Dorsolateral prefrontal cortex (tissue), 122 donors: ENCODE measurements at places on chromosomes 4 and X. TPM values are rescaled to one million over a fixed set of nuclear protein-coding genes. Genes with fewer than 3 reads are reported as not detected.

YY2 gene
- total RNA-seq: 2.3 TPM

ADH7 gene
- total RNA-seq: not detected

ENAM gene
- not detected for total RNA-seq

GPAT3 gene
- 4.7 TPM for total RNA-seq

TMPRSS11D gene
- not detected for total RNA-seq

CENPVL2 gene
- not detected for total RNA-seq

KLF8 gene
- 12.5 TPM for total RNA-seq

KLHL4 gene
- 24.5 TPM for total RNA-seq

COL25A1 gene
- 2.4 TPM for total RNA-seq

SPOCK3 gene
- 105 TPM for total RNA-seq

LDOC1 gene
- 65.5 TPM for total RNA-seq

APLN gene
- 15.6 TPM for total RNA-seq

DNA sequence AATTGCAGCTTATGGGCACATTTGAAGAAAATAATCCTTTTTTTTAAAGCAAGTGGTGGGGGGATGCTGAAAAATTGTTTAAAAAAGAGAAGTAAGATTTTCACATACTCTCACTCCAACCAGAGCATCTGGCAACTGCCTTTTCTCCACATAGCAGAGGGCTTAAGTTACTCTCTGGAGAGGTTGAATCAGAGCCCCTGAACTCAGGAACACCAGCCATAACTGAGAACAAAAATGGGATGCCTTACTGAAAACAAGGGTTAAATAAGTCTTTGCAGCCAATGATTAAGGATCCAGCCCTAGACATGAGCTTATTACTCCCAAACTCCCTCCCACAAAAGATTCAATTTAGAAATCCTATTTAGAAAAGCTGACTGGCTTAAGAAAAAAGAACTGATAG, 27.5 kb downstream of the CASK start:
- DNase-seq: no peak

DNA sequence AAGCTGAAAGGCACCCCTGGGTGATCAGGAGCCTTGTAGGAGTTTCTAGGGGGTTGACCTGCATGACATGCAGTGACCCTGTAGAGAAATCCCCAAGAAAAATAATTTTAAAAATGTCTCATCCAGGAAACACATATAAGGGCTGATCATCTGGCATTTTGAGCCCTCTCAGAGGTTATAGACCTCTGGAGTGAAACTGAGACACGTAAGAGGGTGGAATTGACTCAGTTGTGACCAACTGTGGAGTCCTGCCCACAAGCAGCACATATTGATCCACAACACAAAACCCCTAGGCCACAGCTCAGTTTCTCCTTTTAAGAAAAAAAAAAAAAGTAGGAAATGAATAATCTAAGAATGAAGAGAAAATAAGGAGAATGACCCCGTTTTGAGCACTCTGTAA, 32.5 kb upstream of the MTMR8 start:
- DNase-seq: no peak

GRCh38 chr4:173088144-173088543, 80.5 kb upstream of the GALNT7 start:
- DNase-seq: no peak

DNA sequence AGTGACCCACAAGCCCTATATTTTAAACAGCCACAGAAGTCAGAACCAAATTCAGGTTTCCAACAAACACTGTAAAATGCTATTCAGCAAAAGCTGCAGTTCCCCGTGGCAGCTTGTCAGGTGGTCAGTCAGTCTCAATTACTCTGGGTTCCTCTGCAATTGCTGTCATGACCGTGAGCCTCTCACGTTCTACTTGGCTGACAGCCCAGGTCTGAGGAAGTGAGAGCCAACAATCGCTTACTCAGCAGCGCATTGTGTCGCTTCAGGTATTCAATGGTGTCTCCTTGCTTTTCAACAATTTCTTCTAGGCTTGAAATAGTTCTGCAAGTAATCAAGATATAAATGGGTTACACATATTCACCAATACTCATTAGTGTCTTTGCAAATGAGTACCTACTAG, 25.8 kb downstream of the TRIM75 start:
- DNase-seq: no peak

- no peak for DNase-seq
These were observed 132.1 kb upstream of the LDB2 start for GRCh38 chr4:17030543-17030942.

GRCh38 chr4:183255487-183255886, 64.6 kb downstream of the CLDN22 start:
- DNase-seq: no peak

GRCh38 chr4:8735236-8736089, 136.2 kb downstream of the HMX1 start:
- DNase-seq: no peak

DNA sequence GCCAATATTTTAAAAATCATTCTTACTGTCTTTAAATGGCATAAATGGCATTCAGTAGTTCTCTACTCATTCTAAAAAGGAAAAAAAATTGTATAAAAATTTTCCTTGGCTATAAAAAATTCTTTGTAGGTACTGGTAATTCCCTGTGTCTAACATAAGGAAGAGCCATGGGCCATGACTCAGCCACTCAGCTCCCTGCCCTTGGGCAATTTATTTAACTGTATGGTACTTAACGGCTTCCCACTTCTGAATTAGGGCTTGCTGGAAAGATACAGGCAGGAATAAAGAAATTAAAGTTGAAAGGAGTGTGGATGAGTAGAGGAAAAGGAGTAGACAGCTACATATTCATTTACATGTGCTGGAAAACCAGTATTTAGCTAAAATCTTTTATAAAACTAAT, 30.6 kb downstream of the ABHD18 start:
- no peak for DNase-seq

- no peak for DNase-seq
These were observed 5.1 kb downstream of the DGKQ start for GRCh38 chr4:968221-968620.

- no peak for DNase-seq
These were observed 161.2 kb downstream of the STK32B start for GRCh38 chr4:5212255-5213013.

DNA sequence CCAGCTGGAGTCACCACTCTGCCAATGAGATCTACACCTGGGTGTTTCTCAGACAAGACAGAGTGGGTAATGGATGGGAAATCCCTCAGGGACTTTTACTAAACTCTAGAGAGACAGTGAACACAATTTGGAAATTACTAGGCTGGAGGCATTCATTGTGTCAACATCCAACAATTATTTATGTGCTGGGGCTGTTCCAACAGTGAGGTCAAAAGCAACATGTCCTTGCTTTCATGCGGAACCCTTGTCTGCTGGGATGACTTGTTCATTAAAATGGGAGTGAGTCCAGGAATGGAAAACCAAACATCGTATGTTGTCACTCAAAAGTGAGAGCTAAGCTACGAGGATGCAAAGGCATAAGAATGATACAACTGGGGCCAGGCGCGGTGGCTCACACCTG, 54.0 kb downstream of the DRD5 start:
- no peak for DNase-seq

- no peak for DNase-seq
These were observed 693.6 kb upstream of the HS3ST1 start for GRCh38 chr4:12122316-12122715.

GRCh38 chr4:58749206-58749605, 1639.0 kb upstream of the IGFBP7 start:
- DNase-seq: no peak

DNA sequence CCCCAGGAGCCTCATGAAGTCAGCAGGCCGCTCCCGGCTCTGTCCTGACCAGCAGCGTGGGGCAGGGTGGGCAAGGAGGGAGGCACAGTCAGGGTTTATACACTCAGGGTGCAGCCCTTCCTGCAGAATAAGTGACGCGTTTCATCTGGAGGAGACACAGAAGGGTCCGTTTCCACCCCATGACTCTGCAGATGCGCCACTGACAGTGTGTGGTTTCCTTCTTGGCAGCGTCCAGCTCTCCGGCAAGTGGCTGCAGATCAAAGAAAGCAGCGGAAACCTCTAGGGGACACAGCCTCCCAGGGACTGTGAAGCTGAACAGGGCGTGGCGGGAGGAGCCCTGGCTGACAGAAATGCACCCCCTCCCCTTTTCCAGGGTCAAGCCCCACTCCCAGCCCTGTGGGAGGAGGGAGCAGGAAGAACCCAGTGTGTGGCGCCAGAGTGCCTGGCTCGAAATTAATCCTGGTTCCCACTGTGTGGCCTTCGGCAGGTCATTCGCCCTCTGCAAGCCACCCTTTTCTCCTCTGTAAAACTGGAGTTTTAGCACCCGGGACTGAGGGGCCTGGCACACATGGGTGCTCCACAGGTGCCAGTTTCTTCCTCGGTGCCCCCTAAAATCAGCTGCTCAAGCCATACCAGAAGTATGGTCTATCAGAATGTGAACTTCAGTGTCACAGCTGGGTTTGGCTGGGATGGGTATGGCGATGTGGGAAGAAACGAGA, 17.3 kb upstream of the TBC1D14 start:
- DNase-seq: no peak

GRCh38 chr4:111475666-111476065, 669.6 kb upstream of the FAM241A start:
- no peak for DNase-seq

- DNase-seq: no peak
These were observed 982.4 kb upstream of the HS3ST1 start for GRCh38 chr4:12411072-12411471.

- DNase-seq: no peak
These were observed 219.0 kb upstream of the EMCN start for GRCh38 chr4:100736641-100737451.

GRCh38 chr4:110367156-110367555, 108.8 kb upstream of the ENPEP start:
- DNase-seq: no peak

- DNase-seq: no peak
These were observed 934.5 kb upstream of the TENM3 start for GRCh38 chr4:181308476-181309312.

- DNase-seq: no peak
These were observed 1.5 kb upstream of the PLAC1 start for GRCh38 chrX:134659761-134660160.

DNA sequence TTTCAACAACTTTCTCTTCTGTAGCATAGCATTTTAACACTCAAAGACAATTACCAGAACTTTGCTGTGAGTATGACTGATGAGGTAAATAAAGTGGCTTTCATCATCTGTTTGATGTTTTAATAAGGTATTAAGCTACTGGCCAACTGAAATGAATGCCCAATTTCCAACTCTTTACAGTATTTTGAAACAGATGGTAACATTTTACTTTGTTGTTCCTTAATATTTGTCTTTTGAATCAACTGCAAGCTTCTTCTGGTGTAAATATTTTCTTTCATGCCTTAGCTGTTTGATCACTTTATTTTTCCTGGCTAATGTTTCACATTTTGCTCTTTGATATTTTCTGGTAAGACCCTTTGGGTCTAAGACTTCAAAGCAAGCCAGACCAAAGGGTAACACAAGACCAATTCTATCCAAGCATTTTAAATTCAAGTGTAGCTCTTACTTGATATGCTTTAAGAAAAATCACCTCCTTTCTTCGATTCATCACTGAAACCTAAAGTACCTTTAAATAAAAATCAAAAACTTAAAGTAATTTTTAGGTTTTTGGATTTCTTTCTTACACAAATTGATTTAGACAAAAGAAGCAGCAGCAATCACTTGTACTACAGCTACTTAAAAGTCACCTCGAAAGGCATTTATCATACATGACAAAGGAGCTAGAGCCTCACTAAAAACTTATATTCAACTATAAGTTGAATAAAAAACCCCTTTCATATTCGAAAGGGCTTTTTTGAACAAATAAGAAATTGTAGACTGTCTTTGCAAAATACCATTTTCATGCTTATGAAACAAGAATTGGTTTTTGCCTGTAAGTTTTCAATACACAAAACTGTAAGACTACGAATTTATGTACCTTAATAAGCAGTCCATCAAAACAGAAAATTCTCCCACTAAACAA, 57.6 kb downstream of the TBCK start:
- DNase-seq: no peak

GRCh38 chr4:52600275-52600674, 58.8 kb downstream of the USP46 start:
- no peak for DNase-seq

- no peak for DNase-seq
These were observed 57.8 kb upstream of the GPRIN3 start for GRCh38 chr4:89365375-89365774.

- no peak for DNase-seq
These were observed 331.1 kb downstream of the ADGRL3 start for GRCh38 chr4:61531188-61531587.
